Stimulated activated CD8-positive, alpha-beta memory T cell treated with anti-CD3 and anti-CD28 coated beads, Interleukin-7, amount 100 ng/mL, for 24 hours (primary cell): ENCODE measurements at places on chromosomes 3 and 15.
A peak's percentile ranks its signal among the peaks of the same experiment; 100 is the strongest.

GRCh38 chr3:111541911-111542483 lies at the start of gene CD96:
Gene CD96 (plus strand): TSS chr3:111542197. CDS start chr3:111542249, 52 bp downstream.
- peak; percentile 25 for DNase-seq

- no peak for DNase-seq
These were observed 340.9 kb upstream of the TPRG1 start for GRCh38 chr3:188830893-188831292.

DNA sequence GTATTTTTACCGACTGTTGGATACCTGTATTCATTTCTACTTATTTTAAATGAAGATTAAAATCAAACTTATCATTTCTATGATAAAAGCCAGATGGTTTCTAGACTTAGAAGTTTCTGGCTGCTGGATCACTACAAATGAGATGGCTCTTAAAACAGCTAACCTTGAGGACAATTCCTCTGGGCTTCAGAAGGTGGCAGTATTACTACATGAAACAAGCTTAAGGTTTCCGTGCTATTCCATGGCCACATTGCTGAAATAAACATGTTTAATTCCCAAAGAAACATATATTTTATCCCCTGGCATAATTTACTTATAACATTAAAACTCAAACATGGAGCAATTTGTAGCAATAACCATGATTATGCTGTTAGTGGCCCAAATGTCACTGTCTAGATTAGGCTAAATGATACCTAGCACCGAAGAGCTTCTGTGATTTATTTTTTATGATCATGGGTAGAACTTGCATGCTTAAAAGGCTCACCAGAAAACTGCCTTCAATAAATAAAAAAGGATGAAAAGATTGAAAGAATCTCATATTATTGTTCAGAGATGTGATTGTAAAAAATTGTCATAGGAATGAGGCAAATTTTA lies 204.0 kb upstream of the NANOGP8 start:
- DNase-seq: no peak

- DNase-seq: no peak
These were observed 38.1 kb downstream of the SLCO2A1 start for GRCh38 chr3:133991637-133992036.

GRCh38 chr15:84924077-84924731 lies 39.7 kb downstream of the SLC28A1 start:
- DNase-seq: no peak

- DNase-seq: no peak
These were observed 22.7 kb downstream of the MGLL start for GRCh38 chr3:127799476-127800222.

- DNase-seq: no peak
These were observed 65.1 kb upstream of the LEKR1 start for GRCh38 chr3:156761007-156761406.

DNA sequence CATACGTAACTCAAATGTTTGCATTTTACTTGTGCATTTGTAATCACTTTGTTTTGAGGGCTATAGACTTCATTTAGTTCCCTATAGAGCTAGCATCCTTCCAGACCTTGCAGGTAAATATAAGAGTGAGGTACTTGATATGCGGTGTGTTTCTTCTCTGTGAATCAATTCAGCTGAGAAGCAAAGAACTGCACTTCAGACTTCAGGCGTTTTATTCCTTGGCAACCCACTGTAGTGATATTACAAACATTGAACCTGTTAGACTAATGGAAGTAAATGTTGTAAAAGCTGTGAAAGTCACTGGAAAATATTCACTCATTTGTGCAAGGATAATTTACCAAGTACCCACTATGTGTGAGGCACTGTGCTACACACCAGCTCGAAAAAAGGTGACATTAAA lies 94.1 kb upstream of the CHL1 start:
- no peak for DNase-seq

DNA sequence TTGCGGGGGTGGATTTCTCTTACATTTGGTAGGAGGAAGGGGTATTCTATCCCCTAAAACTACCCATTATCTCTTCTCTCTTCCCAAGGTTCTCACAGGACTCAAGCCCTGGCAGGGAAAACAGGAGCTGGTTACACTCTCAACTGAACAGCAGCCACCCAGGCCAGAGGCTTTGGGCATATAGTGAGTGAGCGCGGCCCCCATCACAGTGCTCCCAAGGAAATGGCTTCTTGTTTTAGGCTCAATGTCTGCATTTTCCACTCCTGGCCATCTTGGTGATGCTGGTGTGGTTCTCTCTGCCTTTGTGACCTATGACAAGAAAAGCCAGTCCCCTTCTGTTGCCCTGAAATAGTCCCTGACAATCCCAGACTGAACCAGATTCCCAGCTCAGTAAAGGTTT lies 50.1 kb downstream of the WDR76 start:
- no peak for DNase-seq

DNA sequence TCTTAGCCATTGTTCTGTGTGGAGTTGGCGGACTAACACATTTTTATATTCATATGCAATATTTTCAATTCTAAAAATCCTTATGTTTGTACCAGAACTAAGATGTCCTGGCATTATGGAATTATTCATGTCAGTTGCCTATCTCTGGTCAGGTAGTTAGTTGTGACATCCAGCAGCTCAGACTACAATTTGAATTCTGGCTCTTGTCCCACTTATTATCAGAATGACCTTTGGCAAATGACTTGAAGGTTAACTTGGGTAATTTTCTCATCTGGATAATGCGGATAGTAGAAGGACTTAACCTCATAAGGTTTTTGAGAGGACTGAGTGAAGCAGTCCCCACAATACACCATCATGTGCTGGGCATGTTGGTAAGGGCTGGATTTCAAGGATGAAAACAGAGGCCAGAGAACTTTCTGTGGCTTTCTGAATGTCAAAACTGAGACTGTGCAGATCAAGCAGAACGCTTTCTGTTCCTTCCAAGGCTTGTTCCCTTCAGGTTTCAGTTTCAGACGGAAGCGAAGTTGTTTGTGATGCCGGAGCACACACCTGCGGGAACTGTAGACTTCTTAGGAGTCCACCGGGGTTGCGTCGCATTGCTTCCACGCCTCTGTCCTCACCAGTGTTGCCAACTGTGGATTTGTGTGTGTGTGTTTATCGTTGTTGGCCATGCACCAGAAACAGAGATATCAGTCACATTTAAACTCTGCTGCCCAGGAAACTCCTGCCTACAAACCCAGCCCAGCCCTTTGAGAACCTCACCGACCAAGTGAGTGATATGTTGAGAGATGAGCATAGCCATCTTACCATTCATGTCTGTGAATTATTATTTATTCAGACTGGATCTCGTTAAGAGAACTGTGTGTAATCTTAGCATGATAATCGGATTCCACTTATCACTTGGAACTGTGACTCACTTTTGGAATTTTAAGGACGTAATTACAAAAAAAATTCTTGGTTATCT lies 76.0 kb downstream of the PTPRG start:
- DNase-seq: no peak

DNA sequence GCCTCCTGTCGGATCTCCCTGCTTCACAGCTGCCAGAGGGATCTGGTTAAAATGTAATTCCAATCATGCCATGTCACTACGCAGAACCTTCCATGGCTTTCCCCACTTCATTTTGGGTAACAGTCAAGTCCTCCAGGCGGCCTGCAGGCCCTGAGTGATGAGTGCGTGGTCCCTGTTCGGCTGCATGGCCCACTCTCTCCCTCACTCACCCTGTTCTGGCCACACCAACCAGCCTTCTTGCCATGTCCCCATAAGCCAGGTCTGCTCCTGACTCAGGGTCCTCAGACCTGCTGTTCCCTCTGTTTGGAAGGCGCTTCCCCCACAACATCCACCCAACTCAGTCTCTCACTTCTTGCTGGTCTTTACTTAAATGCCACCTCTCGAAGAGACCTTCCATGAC lies 41.6 kb upstream of the LINGO1 start:
- no peak for DNase-seq

DNA sequence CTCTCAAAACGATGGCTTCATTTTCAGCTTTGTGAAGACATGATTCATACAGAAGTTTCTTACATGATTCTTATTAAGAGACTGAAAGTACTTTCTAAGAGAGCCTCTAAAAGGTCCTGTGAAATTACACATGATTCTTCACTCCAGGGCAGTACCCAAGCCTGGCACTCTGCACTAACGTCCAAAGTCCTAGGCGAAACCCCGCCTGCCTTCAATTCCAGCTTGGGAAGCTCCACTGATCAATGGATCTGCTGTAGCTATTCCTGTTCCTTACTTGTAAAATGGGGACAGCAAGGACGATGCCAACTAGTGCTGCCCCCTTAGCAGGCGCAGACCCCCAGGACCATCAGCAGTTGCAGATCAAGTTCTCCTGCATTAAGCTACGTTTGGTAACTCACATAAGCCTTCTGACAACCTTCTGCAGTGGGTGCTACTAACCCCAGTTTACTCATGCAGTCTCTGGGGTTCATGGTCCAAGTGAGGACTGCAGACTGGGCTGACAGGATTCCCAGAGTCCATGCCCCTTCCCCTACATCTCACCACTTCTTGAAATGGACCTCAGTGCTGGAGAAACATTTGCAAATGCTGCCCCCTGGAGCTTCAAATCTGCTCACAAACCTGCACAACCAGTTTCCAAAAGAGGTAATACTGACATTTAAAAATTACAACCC lies 10.6 kb downstream of the CHCHD4 start:
- DNase-seq: no peak

- no peak for DNase-seq
These were observed 37.9 kb downstream of the SLC9A9 start for GRCh38 chr3:143810166-143810952.

- DNase-seq: no peak
These were observed 600.5 kb downstream of the EDEM1 start for GRCh38 chr3:5787861-5788488.

DNA sequence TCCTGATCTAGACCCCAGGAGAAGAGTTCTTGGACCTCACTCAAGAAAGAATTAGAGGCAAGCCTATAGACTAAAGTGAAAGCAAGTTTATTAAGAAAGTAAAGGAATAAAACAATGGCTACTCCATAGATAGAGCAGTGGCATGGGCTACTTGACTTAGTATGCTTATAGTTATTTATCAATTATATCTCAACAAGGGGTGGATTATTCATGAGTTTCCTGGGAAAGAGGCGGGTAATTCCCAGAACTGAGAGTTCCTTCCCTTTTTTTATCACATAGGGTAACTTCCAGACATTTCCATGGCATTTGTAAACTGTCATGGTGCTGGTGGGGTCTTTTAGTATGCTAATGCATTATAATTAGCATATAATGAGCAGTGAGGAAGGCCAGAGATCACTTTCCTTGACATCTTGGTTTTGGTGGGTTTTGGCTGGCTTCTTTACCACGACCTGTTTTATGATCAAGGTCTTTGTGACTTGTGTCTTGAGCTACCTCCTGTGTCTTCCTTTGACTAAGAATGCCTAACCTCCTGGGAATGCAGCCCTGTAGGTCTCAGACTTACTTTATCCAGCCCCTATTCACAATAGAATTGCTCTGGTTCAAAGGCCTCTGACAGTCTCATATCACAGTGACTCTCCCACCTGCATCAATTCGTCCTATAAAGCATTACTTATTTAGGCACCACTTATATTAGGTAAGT lies 35.3 kb upstream of the PLSCR2 start:
- DNase-seq: no peak

DNA sequence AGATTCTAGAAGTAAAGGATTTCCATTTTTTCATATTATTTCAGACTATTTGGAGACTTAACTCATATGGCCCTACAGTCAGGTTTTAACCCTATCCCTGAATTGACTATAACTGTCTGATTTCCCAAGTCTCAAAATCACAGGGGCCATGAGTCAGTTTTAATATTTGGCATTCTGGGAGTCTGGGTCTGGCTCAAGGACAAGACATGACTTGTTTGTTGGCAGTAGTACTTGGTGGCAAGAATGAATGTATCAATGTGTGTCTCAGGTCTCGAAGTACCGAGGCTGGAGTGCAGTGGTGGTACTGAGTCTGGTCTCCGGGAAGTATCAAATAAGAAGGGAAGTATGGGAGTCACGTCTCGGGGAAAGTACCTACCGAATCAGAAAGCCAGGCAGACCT lies 10.8 kb downstream of the UMPS start:
- DNase-seq: no peak

DNA sequence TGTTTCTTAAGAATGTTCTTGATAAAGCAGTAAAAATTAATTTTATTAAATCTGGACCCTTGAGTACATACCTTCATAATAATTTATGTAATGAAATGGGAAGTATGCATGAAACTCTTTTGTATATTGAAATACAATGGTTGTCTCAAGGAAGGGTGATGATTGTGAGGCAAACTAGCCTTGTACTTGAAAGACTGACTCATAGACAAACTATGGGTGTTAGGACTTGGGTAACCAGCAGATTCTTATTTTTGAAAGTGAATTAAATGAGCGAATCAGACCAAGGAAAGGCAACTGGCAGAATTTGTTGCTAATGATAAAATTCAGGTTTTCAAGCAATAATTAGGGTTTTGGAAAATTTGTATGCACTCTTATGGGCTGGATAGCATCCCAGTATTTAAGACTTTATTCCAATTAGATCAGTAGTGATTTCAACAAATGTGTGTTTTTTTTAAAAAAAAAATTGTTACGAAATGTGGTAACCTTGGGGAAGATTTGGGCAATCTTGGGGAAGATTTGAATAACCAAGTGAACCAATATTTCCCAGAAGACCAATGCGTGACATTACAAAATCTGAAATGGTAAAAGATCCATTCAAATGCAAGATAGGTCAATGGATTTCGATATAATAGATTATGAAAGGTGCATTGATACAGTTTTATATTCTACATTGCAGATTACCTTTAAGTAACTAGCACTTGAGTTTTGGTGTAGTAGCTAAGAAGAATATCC lies 42.0 kb downstream of the ATP2C1 start:
- DNase-seq: no peak

DNA sequence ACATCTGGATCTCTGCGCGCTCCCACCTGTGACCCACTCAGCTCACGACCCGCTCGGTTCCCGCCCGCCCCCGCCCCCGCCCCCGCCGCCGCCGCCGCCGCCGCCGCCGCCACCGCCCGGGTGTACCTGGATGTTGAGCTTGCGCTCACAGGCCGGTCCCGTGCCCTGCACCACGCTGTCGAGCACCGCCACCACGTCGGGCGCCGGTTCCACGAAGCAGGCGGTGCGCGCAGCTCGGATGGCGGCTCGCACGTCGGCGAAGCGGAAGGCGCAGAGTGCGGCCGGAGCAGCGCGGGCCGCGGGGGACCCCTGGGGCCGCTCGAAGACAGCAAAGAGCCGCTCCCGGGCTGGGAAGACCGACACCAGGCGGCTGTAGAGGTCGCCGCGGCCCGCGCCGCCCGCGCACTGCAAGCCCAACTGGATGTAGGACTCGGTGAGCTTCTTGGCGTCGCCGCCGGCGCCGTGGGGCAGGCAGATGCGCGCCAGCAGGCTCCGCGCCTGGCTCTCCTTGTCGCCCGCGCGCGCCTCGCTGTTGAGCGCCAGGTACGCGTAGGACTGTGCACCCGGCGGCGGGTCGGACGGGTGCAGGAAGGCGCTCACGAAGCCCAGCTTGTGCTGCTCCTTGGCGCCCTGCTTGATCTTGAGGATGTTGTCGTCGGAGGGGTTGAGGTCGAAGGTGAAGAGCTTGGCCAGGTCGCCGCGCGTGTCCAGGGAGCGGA lies 1.1 kb downstream of the PLXND1 start:
- DNase-seq: no peak

- no peak for DNase-seq
These were observed 191.1 kb downstream of the PDZRN3 start for GRCh38 chr3:73433687-73434086.

- DNase-seq: no peak
These were observed 116.9 kb upstream of the RAD18 start for GRCh38 chr3:9080163-9080562.
